ENCODE measurements at places on chromosomes 2 and 18.

- no peak for DNase-seq
Measured at GRCh38 chr2:172333235-172333977, 94.0 kb upstream of the ITGA6 start.

DNA sequence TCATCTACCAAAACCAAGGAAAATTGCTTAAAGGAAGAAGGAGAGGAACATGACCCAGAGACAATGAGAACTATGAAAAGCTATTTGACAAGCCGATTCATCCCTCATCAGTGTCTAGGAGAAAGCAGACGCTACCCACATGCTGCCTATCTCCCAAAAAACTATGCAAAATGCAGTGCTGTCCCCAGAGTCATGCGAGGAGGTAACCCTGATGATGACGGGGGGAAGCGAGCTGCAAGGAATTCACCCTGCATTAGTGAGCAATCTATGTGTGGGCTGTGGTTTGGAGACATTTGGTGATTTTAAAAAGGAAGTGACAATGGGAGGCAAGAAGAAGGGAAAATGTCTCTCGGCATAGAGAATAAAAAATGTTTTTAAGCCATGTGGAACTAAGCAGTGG, 472.7 kb downstream of the CMPK2 start:
- DNase-seq: no peak

GRCh38 chr2:160299540-160299939, 99.5 kb upstream of the ITGB6 start:
- no peak for DNase-seq

GRCh38 chr2:105718846-105719481, 25.7 kb upstream of the NCK2 start:
- no peak for DNase-seq

GRCh38 chr2:30191819-30192271, 39.5 kb upstream of the LBH start:
- DNase-seq: no peak

DNA sequence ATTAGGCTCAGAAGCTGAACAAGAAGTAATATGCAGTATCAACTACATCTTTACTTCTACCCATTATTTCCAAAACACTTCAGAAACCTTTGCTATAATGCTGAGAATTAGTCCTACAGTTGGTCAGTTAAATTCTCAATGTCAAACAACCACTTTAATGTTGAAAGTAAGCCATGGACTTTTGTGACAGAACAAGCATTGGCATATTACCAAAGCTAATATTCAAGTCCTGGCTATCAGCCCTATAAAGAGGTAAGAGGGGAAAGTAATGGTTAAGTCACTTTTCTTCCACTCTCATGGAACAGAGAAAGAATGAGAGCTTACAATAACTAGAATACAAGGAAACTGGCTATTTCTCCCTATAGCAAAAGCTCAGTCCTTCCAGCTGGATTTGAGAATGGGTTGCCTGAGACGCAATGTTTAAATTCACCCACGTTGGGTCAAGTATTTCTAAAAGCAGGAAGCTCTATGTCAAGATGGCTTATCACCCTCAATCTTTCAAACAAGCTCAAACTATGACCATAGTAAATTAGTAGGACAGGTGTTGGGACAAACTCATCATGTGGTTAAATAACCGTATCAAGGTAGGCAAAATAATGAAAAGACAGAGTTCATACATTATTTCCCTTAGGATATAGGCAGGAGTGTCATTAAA, 31.4 kb upstream of the MFSD6 start:
- DNase-seq: no peak

DNA sequence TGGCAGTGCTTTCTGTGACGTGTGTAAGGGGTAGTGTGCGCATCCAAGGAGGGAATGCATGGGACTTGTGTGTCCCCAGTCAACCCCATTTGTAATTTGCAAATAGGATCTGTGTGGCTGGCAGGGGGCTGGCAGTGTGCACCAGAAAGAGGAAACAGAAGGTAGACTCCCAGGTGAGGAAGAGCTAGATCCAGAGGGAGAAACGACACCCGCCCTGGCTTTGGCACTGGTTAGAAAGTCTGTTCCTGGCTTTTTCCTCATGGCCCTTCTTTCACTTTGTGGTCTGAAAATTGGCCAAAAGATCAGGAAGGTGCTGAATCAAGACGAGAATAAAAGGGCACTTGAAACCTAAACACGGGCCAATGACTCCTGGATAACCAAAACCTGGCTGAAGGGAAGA, 33.3 kb downstream of the PRKCE start:
- no peak for DNase-seq

DNA sequence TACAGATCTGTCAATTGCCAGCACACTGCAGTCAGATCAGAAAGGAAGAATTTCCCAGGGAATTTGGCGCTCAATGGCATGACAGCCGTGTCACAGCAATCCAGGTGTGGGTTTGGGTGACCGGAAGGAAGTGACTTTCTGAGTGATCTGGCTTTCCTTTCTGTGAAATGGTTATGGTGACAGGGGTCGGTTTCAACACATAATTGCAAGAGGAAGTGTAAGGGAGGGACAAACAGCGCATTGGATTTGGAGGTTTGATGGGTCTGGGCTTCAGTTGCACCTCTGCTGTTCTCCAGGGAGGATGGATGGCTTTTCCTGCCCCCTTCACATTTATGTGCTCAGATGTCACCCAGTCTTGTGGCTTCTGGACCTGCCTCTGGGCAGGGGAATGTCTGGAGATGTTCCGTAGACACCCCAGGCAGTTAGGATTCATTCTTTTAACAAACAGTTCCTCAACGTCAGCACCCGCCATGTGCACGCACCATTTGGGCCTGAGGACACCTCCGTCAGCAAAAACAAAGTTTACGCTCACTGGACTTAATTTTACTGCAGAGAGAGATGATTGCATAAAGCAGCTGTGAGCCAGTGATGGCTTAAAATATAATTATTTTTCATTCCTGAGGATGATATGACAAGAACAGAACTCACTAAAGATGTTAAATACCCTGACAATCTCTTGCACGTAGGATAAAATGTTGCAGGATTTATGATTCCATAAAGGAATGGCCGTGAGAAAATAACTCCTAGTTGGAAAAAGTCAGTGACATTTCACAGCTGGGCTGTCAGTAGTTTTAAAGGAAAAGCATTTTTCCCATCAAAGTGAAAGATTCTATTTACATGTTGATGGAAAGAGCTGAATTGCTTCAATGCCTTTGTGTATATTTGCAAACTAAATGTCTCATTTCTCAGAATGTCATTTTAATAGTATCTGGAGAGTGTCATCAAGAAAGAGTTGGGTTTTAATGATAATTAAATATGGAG, 36.9 kb downstream of the MBP start:
- no peak for DNase-seq

DNA sequence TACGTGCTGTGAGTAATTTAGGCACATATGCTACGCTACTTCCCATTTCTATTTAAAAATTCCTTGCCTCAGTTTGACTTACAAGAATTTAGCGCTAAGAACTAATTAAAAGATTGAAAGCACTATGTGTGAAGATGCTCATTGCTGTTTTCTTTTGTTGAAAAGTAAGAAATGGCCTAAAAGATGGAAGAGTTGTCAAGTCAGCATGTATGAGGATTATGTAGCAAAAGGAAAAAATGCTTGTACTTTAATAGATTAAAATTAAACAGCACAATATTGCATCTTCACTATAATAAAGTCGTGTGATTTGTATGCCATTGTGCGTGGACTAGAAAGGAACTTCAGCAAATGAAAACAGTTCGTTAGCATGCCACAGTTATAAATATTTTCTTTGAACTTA, 77.0 kb downstream of the COX7A2L start:
- DNase-seq: no peak

DNA sequence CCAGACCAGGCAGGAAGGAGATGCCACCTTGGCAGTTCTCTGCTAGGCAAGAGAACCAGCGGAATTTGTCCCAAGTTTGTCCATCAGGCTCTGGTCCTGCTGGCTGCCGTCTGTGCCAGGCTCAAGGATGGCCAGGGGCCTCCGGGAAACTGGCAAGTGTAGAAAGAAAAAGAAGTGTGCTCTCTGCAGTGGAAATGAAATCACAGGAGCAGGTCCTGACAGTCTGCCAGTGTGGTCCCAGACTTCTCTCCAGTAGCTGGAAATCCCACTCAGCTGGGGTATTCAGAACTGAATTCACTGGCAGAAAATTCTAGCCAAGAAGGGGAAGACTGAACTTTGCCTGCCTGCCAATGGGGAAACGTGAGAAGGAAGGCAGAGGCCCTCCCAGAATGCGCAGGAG, 91.0 kb downstream of the STPG4 start:
- no peak for DNase-seq

GRCh38 chr2:125169022-125169763, 1144.1 kb downstream of the CNTNAP5 start:
- DNase-seq: no peak

DNA sequence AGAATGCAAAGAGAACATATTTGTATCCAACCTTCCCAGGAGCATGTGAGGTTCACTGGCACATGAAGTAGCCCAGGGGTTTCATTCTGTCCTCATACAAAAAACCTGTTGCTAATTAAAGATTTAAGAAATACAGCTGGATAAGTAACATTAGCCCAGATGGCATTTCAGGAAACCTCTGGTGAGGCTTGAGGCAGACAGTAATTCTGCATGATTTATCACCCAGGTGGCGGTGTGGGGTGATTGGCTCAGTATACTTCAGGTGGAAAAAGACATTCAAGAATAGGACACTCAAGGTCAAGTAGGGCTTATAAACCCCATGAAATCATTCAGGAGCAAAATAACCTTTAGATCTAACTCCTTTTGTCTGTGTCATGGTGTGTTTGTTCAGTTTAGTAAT, 237.4 kb downstream of the RNF144A start:
- DNase-seq: no peak

DNA sequence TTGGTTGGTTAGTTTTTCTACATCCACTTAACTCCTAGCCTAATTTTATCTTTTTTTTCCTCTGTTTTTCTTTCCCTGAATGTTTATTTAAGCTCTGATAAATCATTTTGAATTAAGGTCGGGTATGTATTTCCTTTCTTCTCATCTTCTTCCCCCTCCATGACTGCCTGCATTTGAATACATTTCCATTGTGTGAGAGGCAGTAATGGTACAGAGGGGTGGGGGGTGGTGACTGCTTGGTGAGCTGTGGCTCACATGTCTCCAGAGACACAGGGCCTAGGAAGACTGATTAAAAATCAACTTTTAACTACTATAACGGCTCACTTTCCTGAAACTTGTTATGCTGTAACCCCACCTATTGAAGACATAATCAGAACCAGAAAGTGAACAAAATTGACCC, 58.0 kb downstream of the NEDD4L start:
- DNase-seq: no peak

DNA sequence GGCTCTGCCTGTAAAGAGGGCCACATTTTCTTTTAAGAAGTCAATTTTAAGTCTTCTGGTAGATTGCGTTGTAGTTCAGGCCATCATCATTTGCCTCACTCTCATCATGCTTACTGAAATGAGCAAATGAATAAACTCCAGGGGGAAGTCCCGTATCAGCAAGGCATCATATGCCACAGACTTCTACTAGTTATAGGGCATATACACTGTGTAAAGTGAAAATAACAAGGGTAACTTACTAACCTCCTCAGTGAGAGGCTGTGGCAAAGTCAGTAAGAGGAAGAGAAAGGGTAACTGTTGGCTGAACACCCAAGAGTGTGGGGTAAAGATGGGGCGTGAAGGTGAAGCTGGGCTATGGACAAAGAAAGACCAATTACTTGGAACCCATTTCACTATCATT, 456.2 kb downstream of the SPAG16 start:
- no peak for DNase-seq

- DNase-seq: no peak
Measured at GRCh38 chr2:197613509-197613987, 61.8 kb downstream of the RFTN2 start.

Data from CD4-positive, alpha-beta T cell treated with Interleukin-17A for 1 hour (primary cell).